Type B pancreatic cell (in vitro differentiated cells): ENCODE measurements at places on chromosomes 11 and 22. TPM values are rescaled to one million over a fixed set of nuclear protein-coding genes. Genes with fewer than 3 reads are reported as not detected.

The TAGLN gene
- 97.9 and 106 TPM in 2 replicates for total RNA-seq

DNA sequence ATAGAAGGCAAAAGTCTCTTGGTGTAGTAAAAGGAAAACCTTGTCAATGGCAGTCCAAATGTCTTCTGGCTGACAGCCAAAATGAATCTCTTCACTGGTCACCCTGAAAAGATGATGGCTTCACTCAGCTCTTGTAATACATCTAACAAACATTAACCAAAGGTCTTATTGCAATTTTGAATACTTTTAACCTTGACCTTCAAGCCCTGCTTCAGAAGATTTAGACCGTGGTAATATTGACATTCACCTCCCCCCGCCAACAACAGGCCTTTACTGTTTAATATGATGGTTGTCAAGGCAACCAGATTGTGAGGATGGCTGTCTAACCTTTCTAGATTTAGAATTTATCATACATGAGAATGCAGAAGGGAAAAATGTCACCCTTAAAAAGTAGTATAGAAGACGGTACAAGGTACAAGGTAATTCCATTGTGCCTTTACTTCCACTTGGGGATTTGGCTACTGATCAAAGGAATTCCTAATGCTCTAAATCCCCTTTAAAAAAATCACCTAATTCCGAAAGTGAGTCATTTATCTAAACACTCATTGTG is 342.3 kb downstream of the LARGE1 start:
- peaks cover 8% of the 10 kb centered on the region for H3K36me3 ChIP-seq
- H3K4me3 ChIP-seq: peak overlapping the region; percentile 44
- H3K27ac ChIP-seq: peak overlapping the region; percentile 19
- no peak for DNase-seq
- no peaks in the 10 kb centered on the region for H3K27me3 ChIP-seq
- peaks cover 51% of the 10 kb centered on the region for H3K4me1 ChIP-seq

DNA sequence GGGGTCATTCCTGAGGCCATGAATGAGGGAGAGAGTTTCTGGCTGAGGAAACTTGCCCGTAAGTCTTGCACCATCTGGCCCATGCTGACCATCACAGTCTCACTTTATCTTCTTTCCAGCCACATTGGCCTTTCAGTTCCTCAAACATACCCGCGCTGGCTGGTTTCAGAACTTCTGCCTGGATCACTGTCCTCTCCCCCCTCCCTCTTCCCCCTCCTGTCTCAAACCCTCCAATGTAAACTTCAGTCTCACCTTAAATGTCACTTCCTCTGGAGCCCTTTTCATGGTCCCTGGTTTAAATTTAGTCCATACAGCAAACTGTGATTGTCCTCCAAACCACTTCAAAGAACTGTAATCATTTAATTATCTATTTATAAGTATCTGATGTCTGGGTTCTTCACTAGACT is 3.7 kb upstream of the TMEM109 start:
- no peak overlapping the region for H3K27ac ChIP-seq
- H3K4me1 ChIP-seq: peaks cover 29% of the 10 kb centered on the region
- no peak for DNase-seq
- no peak overlapping the region for H3K4me3 ChIP-seq
- H3K27me3 ChIP-seq: peaks cover 33% of the 10 kb centered on the region
- H3K36me3 ChIP-seq: peaks cover under 1% of the 10 kb centered on the region

GRCh38 chr11:106238704-106239360 is 161.4 kb downstream of the AASDHPPT start:
- H3K36me3 ChIP-seq: no peaks in the 10 kb centered on the region
- H3K27ac ChIP-seq: no peak overlapping the region
- no peaks in the 10 kb centered on the region for H3K4me1 ChIP-seq
- H3K4me3 ChIP-seq: no peak overlapping the region

DNA sequence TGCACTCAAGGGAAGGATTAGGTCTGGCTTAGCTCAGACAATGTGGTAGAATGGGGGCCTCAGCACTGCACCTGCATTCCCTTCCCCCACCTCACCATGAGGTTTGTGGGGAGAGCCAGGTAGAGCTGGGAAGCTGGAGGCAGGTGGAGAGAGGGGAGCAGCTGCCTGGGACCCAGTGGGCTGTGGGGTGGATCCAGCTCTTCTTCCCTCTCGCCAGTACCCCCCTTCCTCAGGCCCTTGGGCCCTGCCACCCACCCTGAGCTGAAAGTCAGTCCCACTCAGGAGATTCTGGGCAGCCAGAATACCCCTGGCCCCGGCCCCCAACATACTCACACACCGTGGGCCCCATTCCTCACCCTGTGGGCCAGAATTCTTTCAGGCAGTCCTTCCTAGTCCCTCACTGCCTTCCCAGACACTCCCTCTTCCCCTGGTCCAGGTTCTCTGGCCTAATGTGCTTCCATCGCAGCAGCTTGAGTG is 3.1 kb upstream of the POLD4 start:
- peak overlapping the region; percentile 74 for H3K27ac ChIP-seq
- no peaks in the 10 kb centered on the region for H3K27me3 ChIP-seq
- no peak for DNase-seq

DNA sequence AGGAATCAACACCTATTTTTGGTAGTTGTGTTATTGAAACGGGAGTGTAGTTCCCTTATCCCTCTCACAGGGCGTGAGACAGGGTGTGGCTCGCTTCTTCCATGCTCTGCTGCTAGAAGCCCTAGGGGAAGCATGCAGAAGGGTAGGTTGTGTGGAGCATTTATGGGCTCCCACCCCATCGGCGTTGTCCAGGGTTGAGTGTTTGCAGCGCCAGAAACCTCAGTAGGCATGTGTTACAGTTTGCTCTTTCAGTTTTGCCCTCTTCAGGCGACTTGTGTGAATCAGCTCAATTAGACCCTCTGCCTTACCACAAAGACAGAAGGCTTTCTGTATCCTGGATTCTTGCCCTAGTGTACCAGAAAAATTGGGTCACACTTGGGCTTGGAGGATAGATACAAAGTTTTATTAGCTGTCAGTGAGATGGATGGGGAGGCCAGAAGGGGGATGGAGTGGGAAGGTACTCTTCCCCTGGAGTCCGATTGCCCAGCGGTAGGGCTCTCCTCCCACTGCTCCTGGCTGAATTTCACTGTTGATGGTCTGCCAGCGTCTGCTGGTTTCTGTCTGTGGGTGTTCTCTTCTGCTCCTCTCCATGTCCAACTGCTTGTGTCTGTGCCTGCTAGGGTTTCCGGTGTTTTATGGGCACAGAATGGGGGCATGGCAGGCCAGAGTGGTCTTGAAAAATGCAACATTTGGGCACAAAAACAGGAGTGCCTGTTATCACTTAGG is 358.3 kb upstream of the CTSC start:
- H3K27me3 ChIP-seq: peaks cover 16% of the 10 kb centered on the region
- no peak for DNase-seq
- no peaks in the 10 kb centered on the region for H3K4me1 ChIP-seq
- no peak overlapping the region for H3K27ac ChIP-seq
- H3K36me3 ChIP-seq: no peaks in the 10 kb centered on the region
- H3K4me3 ChIP-seq: no peak overlapping the region

The HBG1 gene
- total RNA-seq: not detected in 2 replicates

The HTR3A gene
- total RNA-seq: 0.27 TPM in 1 of 2 replicates, not detected in the other

The SART1 gene
- 38.9 and 46.0 TPM in 2 replicates for total RNA-seq

GRCh38 chr22:19882446-19883381 is 28.0 kb upstream of the GNB1L start:
- peaks cover 3% of the 10 kb centered on the region for H3K36me3 ChIP-seq
- peak overlapping the region; percentile 95 for H3K27ac ChIP-seq
- peaks cover 30% of the 10 kb centered on the region for H3K4me1 ChIP-seq
- H3K4me3 ChIP-seq: no peak overlapping the region
- peaks cover 4% of the 10 kb centered on the region for H3K27me3 ChIP-seq
